ENCODE measurements at places on chromosomes 3 and 15.
A peak's percentile ranks its signal among the peaks of the same experiment; 100 is the strongest.

GRCh38 chr3:126529585-126530170, 5.7 kb downstream of the CHST13 start:
- no peak for DNase-seq

DNA sequence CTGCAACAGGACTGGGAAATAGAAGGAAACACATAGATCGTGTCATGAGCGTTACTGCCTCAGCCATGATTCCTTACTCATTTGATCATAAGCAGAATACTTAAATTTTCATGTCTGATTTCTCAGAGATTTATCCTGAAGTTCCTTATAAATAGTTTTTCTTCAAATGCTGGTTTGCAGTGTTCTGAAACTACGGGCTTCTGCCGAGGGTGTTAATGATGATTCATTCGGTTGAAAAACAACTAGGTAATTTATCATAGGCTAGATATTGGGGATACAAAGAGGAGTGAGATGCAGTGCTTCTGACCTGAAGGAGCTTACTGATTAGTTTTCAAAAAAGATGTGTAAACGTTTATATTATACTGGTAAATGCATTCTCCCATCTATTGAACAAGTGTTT, 428.9 kb downstream of the NLGN1 start:
- DNase-seq = no peak

- no peak for DNase-seq
These were observed 302.5 kb upstream of the ATP11B start for GRCh38 chr3:182490596-182491491.

- no peak for DNase-seq
These were observed 49.1 kb upstream of the TPRG1 start for GRCh38 chr3:189122526-189123205.

DNA sequence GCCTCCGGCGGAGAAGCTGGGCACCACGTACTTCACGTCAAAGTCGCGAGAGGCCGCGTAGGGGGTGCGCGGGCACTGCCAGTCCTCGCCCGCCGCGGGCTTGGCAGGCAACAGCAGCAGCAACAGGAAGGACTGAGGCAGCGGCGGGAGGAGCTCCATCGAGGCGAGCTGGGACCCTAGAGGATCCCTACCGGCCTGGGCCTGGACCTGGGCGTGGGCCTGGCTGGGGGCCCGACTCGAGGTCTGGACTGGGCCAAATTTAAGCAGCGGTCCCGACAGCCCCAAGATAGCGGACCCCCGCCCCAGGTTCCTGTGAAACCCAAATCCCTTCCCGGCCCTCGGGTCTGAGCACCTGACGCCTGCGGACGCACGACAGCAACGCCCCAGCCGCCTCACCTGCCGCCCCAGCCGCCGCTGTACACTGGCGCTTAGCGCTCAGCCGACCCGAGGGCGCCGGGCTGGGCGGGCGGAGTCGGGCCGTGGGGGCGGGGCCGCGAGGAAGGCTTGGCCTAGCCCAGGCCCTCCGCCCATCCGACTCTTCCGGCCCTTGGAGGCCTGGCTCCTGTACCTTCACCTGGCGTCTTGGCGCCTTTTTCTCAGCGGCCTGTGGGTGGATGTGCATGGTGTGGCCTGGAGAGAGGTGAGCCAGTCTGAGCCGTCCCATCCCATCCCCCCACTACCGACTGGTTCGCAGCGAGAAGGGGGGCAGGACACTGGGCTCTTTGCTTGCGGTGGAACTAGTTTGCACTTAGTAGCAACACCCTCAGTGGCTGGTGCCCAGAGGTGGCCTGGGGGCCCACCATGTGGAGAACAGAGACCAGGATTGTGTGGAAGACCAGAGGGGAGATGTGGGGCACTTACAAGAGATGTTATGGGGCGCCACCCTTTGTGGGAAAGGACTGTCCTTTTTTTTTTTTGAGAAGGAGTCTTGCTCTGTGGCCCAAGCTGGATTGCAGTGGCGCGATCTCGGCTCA, at the start of gene MST1R:
TSS of gene MST1R (minus strand) at position 423 of the 974 bp plus-strand sequence. CDS start at position 159, 264 bp downstream.
- no peak for DNase-seq

DNA sequence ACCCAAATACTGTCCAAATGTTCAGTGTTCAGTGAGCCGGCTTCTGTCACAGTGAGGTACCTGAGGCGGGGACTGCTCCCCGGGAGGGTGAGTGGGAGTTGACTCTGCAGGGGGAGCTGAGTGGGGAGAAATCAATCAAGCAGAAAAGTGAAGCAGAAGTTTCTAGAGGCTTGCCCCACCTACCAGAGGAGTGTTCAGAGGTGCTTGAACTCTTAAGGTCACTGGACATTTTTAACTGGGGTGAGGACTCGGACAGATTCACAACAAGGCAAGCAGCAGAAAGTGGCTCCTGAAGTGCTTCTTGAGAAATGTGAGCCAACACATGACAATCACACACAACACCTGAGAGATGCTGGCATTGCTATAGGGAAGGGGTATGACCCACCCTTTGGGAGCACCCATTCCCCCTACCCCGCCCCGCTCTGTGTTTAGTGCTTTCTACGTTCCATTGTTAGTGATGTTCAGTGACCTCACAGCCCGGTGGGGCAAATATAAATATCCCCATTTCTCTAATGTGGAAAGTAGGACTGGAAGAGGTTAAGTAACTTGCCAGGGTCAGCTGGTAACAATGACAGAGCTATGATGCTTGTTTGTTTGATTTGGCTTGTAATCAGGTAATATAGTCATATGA, 48.6 kb upstream of the AKAP13 start:
- no peak for DNase-seq

GRCh38 chr3:18968120-18968519, 180.2 kb upstream of the KCNH8 start:
- no peak for DNase-seq

- no peak for DNase-seq
These were observed 9.0 kb downstream of the ZIC4 start for GRCh38 chr3:147397155-147397874.

- DNase-seq = peak; percentile 6
These were observed 50.9 kb downstream of the LSAMP start for GRCh38 chr3:116394365-116394764.

- DNase-seq = no peak
These were observed 44.5 kb downstream of the OXNAD1 start for GRCh38 chr3:16309558-16309957.

GRCh38 chr3:187931101-187931500, 185.8 kb upstream of the BCL6 start:
- no peak for DNase-seq

GRCh38 chr3:176683382-176683781, 513.9 kb downstream of the TBL1XR1 start:
- no peak for DNase-seq
